ENCODE measurements at places on chromosomes 2 and 18.

DNA sequence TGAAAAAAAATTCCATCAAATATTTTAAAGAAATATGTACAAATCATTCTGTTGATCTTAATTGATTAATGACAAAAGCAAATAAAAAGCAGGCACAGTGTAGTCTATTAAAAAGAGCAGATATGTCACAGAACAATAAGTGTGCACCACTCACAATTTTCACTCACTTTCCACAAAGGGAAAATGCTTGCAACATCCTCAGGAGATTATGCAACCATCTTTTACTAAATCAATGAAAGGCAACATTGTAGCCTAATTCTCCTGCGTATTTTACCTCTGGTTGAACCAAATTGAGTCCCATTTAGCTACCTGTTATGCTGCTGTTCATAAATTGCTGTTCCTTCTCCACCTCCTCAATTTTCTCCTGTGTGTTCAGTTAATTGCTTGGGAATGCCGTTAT, 1346.8 kb upstream of the PIK3C3 start:
- H3K36me3 ChIP-seq, result no peaks in the 10 kb centered on the region
- H3K27ac ChIP-seq, result no peak overlapping the region
- H3K4me3 ChIP-seq, result no peak overlapping the region

DNA sequence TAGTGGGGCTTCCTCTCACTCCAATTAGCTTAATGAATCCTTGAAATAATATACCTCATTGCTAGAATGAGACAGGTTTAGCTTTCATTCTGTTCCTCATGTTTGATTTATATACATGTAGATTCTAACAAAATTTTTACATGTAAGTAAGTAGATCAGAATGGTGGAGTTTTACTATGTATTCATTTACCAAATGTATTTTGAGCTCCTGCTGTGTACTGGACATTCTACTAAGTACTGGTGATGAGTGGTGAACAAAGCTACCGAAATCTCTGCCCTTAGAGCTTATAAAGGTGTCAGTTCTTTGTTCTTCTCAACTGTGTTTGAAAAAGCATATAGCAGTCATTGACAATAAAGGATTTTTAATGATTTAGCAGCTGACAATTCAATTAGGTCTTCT, 19.7 kb downstream of the MTA3 start:
- peaks cover 5% of the 10 kb centered on the region for H3K36me3 ChIP-seq

DNA sequence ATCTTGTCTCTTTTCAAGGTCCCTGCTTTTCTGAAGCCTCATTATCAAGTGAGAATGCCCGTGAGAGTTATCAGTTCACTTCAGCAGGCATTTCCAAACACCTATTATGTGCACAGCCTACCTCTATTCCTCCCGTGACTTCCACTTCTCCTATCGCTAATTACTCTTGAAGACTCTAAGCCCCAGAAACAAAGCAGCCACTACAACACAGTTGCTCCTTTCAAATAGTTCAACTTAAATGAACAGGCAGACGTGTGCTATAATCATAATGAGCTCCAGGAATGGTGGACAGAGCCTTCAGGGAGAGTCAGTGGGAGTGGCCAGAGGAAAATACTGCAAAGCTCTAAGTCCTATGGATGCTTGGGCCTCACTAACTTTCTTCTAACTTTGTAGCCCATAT, 159.0 kb downstream of the RDH14 start:
- H3K4me3 ChIP-seq, result no peak overlapping the region
- no peaks in the 10 kb centered on the region for H3K36me3 ChIP-seq
- no peaks in the 10 kb centered on the region for H3K4me1 ChIP-seq
- H3K27me3 ChIP-seq, result no peaks in the 10 kb centered on the region

- DNase-seq, result no peak
- H3K27me3 ChIP-seq, result no peaks in the 10 kb centered on the region
- H3K36me3 ChIP-seq, result no peaks in the 10 kb centered on the region
- H3K4me1 ChIP-seq, result no peaks in the 10 kb centered on the region
- no peak overlapping the region for H3K4me3 ChIP-seq
Measured at GRCh38 chr2:125591954-125592353, 1064.0 kb upstream of the GYPC start.

- H3K36me3 ChIP-seq, result no peaks in the 10 kb centered on the region
- no peak overlapping the region for H3K4me3 ChIP-seq
- H3K27ac ChIP-seq, result no peak overlapping the region
- DNase-seq, result no peak
Measured at GRCh38 chr18:420661-421246, 79.7 kb downstream of the COLEC12 start.

DNA sequence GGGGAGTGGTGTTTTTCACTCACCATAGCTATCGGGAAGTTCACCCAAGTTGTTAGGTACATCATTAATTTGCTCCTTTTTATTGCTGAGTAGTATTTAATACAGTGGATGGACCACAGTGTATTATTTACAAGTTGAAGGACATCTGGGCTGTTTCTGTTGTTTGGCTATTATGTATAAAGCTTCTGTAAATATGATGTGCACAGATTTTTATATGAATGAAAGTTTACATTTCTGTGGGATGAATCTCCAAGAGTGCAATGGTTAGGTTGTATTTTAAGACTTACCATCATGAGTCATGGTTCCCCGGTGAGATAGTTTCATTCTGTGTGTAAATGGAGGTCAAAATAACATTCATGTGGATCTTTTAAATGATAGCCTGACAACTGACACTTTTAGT, 337.4 kb downstream of the PTPRM start:
- no peaks in the 10 kb centered on the region for H3K36me3 ChIP-seq
- H3K27me3 ChIP-seq, result no peaks in the 10 kb centered on the region
- no peak for DNase-seq
- no peak overlapping the region for H3K27ac ChIP-seq

- no peak overlapping the region for H3K27ac ChIP-seq
- peaks cover 10% of the 10 kb centered on the region for H3K27me3 ChIP-seq
- H3K4me1 ChIP-seq, result peaks cover 5% of the 10 kb centered on the region
Measured at GRCh38 chr2:232876161-232876977, 6.3 kb downstream of the SNORC start.

DNA sequence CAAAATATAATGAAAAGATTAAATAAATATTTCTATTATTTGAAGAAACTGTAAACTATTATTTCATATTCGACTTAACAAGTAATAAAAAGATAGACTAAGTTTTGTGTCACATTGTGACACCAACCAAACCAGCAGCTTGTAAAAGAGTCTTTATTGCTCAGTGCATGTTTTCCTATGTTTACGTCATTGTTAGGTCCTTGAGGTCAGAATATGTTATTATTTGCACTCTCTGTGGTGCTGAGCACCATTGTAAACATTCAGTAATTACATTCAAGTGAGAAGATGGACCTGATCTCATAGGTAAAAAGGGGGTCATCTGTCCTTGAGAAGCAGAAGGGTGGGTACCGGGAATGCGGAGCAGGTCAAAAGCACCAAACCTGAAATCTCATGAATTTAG, 1999.1 kb upstream of the CELF4 start:
- no peaks in the 10 kb centered on the region for H3K36me3 ChIP-seq
- H3K4me3 ChIP-seq, result no peak overlapping the region
- no peaks in the 10 kb centered on the region for H3K4me1 ChIP-seq
- H3K27ac ChIP-seq, result no peak overlapping the region
- DNase-seq, result no peak
- H3K27me3 ChIP-seq, result no peaks in the 10 kb centered on the region

- peak overlapping the region; percentile 58 for H3K27ac ChIP-seq
- H3K4me3 ChIP-seq, result peak overlapping the region; percentile 30
- no peaks in the 10 kb centered on the region for H3K36me3 ChIP-seq
- DNase-seq, result peak; percentile 57
- H3K27me3 ChIP-seq, result no peaks in the 10 kb centered on the region
- peaks cover 7% of the 10 kb centered on the region for H3K4me1 ChIP-seq
Measured at GRCh38 chr2:25822190-25823117, 55.8 kb downstream of the ASXL2 start.

GRCh38 chr2:393711-394696, 106.1 kb upstream of the ALKAL2 start:
- no peaks in the 10 kb centered on the region for H3K27me3 ChIP-seq
- H3K4me1 ChIP-seq, result no peaks in the 10 kb centered on the region
- H3K27ac ChIP-seq, result peak overlapping the region; percentile 49
- no peaks in the 10 kb centered on the region for H3K36me3 ChIP-seq
- H3K4me3 ChIP-seq, result peak overlapping the region; percentile 33

DNA sequence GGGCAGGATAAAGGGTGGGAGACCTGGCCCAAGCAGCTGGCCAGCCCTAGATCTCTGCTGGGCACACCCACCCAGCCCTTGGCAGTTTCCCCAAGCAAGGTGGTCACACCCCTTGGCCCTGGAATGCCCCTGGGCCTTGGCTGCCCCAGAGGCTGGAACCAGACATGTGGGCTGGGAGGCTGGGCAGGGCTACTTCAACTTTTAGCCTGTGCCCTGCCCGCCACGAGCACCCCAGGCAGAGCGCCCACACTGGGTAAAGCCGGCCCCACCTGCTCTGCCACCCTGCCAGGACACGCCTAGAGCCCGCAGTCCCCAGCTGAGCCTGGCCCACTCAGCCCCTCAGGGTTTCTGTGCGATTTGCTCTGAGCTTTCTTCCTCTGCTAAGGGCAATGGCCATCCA, 119.7 kb upstream of the SMAD2 start:
- no peaks in the 10 kb centered on the region for H3K36me3 ChIP-seq
- H3K4me3 ChIP-seq, result no peak overlapping the region
- no peaks in the 10 kb centered on the region for H3K4me1 ChIP-seq
- H3K27ac ChIP-seq, result no peak overlapping the region

DNA sequence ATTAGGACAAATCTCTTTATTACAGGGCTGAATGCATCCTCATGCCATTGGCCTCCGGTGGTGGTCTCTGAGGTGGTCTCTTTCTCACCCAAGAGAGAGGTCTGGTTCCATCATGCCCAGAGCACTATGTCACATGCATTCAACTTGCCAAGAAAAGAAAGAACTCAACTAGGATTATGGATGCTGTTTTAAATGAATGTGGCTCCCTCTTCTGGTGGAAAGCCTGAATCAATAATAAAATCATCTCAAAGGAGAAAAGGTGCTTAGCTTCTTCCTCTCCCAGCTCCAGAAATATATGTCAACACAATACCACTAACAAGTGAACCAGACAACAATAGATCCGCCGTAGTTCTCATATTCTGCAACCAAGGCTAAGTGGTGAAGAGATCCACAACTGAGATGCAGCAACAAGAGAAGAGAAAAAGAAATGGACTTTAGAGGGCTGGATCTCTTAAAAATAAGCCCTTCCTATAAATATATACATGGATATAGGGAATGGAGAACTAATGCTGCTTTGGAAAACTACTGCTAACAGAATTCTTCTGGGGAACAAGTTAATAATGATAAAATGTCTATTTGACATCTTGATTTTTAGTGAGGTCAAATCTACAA, 396.8 kb downstream of the NCKAP5 start:
- no peaks in the 10 kb centered on the region for H3K4me1 ChIP-seq
- H3K4me3 ChIP-seq, result no peak overlapping the region
- no peaks in the 10 kb centered on the region for H3K27me3 ChIP-seq
- no peaks in the 10 kb centered on the region for H3K36me3 ChIP-seq

GRCh38 chr2:235080101-235080500, 128.3 kb downstream of the SH3BP4 start:
- DNase-seq, result no peak
- H3K4me1 ChIP-seq, result no peaks in the 10 kb centered on the region
- no peaks in the 10 kb centered on the region for H3K36me3 ChIP-seq
- H3K4me3 ChIP-seq, result no peak overlapping the region
- H3K27ac ChIP-seq, result no peak overlapping the region
